ENCODE measurements at places on chromosomes 6 and 20.
A peak's percentile ranks its signal among the peaks of the same experiment; 100 is the strongest.

DNA sequence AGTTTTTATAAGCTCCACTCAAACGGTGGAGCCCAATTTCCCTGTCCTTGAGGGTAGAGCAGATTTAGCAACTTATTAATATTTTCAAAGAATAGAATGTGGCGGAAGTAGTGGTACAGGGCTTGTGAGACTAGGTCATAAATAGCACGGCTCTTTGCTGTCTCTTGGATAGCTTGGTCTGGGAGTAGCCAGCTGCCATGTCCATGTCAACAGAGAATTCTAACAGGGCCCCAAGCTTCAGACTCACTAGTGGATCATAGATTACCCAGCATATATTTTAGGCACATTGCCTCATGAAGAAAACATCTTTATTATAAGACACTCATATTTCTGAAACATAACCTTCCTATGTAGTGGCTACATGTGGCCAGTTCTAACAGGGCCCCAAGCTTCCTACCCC is 755.7 kb downstream of the HDGFL1 start:
- no peak for DNase-seq

GRCh38 chr6:127581576-127581975 is 4.6 kb downstream of the C6orf58 start:
- DNase-seq = peak; percentile 12

DNA sequence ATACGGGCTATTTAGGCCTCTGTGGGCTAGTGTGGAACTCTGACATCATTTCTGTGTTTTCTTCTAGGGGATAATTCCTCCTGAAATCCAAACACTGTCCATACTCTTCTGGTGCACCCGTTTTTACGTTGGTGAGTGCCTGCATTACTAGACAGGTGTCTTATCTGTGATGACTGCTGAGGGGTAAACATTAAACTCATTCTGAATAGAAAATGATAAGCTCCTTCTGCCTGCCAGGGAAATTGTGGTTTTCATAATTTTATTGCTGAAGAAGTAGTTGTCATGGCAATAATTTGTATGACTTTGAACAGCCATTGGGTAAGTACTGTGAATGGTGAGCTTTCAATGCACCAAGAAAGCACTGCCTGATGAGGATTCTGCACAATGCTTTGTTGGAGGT is 705.6 kb downstream of the UTRN start:
- DNase-seq = peak; percentile 37

- DNase-seq = no peak
These were observed 130.5 kb downstream of the WDR27 start for GRCh38 chr6:169571123-169571962.

GRCh38 chr6:15473741-15474161 is 189.1 kb downstream of the DTNBP1 start:
- no peak for DNase-seq

GRCh38 chr6:44397424-44398164 is 10.1 kb downstream of the CDC5L start:
- no peak for DNase-seq

DNA sequence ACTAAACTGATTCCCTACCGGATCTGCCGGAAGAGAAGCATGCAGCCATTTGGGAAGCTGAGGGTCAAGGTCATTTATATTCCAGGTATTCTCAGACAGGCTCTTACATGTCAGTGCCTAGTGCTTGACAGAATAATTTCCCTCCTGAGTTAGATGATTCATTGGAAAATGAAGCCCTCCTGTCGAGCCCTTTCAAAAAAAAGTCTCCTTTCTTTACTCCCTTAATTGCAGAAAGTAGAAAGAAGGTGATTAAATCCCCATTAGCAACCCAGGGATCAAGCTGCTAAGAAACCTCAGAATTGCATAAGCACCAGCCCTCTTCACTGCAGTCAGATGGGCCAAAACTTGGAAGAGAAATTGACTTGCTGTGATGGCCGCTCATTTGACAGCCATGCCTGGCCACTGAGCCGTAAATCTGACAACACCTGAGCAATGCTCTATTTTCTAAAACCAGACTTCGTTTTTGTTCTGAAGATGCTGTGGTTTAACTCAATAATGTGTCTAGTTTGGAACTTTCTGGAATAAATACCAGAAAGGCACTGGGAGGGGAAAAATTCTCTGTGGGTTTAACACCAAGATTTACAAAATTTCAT is 61.0 kb upstream of the ARMH2 start:
- no peak for DNase-seq

DNA sequence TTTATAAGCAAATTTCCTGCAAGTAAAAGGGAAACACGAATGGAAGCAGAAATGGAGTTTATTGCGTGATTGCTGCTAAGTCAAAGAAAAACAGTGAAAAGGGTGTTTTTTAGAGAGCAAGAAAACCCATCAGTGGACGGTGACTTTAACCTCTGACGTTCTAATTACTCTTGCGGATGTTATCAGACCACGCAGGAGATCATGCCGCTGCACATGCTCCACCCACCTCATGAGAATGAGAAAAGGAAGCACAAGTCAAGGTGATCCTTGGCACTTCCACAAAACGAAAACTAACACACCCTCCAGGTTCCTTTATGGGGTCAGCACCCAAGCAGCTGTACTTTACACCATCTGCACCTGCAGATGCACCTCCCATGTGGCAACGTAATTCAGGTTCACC is 45.0 kb downstream of the LYRM4 start:
- no peak for DNase-seq

DNA sequence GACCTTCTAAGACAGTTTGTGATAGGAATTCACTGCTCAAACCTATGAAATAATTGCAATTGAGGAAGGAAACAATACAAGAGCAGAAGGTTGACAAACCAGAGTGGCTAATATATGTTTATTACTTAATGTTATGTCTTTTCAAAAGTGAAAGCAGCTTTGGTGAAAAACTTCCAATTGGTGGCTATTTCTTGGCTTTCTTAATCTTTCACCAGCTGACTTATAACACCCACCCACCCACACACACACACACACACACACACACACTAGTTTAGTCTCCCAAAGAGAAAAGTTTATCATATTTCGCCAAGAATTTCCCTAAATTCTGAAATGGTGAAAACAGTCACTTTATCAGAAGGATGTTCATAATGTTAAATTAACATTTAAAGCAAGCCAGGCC is 583.5 kb downstream of the EYS start:
- no peak for DNase-seq

DNA sequence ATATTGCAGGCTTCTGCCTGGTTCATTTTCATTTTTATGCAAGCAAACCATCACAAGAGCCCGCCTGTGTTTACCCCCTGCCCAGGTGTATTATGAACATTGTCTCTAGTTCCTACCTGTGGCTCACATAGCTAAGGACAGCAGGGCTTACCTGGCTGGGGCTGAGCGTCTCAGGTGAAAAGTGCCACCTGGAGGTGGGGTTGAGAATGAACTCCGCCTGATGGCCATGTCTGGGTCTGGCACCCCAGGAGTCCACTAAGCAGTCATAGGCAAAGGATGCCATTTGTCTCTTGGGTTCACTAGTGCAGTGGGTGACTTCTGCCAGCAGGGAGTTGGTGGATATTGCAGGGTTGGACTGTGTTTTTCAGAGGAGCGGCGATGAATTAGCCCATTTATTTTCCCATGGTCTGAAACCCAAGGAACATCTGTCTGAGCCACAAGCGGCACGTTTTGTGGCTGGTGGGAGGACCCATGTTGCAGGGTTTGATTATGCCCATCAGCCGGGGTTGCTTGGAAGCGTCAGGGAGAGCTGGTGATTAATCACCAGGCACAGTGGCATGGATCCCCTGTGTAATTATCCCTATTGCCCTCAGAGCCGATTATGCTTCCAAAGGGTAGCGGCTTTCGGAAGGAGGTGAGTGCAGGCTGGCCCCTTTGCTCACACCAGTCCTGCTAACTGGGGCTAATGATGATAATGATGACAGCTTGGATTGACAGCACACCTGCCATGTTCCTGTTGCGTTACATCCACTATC is 92.1 kb downstream of the CDH26 start:
- no peak for DNase-seq

GRCh38 chr6:17178326-17178725 is 76.5 kb downstream of the STMND1 start:
- no peak for DNase-seq

DNA sequence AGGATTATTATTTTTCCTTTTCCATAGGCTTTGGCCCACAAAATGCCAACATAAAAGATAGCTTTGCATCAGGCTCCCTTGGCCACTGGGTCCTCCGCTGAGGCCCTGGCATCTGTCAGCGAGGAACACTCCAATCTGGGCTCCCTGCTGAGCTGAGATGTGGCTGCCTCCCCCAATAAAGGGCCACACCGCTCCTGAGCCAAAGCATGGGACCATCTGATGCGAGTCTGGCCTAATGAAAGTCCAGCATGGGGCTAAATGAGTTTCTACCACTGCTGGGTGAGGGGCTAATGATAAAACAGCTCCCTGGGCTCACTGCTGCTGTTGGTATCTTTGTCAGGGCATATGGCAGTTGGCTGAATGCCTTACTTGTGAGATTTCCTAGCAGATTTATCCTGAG is 817.5 kb upstream of the SLC35B3 start:
- no peak for DNase-seq

DNA sequence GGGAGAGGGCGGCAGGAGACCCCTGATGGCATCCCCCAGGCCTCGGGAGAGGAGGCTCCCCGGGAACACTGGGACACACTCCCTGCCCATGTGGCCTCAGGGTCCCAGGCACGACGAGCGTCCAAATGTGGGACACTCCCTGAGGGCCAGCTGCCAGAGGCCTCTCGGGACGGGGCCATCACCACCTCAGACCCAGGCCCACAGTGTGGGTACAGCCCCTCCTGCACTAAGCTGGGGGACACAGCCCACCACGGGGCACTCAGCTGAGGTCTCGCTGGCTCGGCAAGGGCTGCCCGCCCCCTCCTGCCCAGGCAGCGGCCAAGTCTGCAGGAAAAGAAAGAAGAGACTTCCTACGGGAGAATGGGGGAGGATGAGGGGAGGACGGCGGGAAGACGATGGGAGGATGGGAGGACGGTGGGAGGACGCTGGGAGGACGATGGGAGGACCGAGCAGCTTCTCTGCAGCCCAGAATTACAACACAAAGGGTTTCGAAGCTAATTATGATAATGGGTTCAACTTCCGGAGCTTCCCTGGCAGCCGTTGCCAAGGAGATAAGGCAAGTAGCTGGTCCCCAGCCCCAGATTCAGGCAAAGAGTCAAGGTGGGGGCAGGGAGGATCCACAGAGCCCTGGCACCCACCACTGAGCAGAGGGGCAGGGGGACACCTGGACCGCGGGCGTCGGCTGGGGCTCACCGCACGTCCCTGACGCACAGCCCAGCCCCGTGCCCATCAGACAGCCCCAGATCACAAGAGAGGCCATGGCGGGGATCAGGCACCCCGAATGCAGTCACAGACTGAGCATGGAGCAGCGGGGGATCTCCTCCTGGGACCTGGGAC is 17.5 kb downstream of the KCNQ2 start:
- DNase-seq = no peak

DNA sequence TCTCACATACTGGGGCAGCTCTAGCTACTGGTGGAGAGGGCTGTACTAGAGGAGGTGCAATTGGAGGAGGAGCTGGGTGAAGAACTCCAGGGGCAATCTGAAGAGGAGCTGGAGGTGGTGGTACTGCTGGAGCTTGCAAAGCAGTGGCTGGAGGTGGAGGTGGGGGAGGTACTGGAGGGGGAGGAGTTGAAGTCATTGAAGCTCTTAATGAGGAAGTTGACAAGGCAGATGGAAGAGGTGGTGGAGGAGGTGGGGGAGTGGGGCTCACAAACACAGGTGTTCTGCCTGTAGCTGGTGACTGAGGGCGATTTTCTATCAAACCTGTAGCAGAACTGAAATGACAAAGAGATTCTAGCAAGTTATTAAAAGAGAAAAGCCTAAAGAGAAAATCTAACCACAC is 77.6 kb downstream of the WASF1 start:
- no peak for DNase-seq

DNA sequence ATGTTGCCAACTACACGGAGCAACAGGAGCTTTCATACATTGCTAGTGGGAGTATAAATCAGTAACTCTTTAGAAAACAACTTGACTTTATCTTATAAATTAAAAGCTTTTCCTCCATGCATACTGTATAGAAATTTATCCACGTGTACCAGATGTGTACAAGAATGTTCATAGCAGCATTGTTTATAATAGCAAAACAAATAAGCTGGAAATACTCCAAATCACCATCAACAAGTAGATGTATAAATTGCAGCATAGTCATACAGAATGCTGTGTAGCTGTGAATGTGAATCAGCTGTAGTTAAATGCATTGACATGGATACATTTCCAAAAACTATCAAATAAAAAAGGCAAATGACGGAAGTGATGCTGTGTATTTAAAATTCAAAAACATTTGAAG is 6.0 kb downstream of the PSMF1 start:
- DNase-seq = no peak

DNA sequence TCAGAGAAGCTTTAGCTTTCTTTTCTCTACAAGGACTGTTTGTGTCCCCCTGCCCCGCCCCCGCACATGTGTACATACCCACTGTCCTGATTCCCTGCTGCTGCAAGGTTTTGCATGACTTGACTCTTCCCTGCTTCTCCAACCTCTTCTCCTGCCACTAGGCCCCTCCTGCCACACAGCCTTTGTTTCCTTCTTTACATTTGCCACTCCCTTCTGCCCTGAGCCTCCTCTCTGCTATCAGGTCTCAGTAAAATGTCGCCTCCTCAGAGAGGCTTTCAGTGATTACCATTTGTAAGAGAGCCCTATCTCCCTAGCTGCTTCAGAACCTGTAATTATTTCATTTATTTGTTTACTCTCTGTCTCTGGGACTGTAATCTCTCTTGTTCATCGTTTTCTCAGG is 56.4 kb upstream of the VSTM2L start:
- no peak for DNase-seq

DNA sequence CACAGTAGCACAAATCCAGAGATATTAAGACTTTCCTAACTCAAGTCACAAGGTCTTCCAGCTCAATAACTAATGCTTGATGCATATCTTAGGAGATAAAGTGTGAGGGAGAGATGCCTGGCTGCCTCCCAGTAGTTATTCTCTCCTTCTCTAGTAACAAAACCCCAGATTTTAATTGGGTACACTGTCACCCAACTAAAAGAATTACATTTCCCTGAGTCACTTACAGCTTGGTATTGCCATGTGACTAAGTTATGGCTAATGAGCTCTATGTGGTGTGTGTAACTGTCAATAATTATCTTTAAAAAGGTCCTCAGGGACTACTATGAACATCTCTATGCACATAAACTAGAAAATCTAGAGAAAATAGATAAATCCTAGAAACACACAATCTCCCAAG is 32.0 kb downstream of the KIF6 start:
- DNase-seq = no peak

DNA sequence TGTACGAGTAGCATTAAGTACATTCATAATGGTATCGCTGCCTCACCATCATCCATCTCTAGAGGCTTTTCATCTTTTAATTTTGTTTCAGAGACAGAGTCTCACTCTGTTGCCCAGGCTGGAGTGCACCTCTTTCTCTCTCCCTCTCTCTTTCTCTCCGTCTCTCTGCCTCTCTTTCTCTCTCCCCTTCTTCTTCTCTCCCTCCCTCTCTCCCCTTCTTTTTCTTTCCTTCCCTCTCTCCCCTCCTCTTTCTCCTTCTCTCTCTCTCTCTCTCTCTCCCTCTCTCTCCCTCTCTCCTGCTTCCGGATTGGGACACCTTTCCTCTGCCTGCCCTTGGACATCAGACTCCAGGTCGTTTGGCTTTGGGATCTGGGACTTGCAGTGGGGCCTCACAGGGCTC is 17.6 kb upstream of the TAF4 start:
- no peak for DNase-seq

DNA sequence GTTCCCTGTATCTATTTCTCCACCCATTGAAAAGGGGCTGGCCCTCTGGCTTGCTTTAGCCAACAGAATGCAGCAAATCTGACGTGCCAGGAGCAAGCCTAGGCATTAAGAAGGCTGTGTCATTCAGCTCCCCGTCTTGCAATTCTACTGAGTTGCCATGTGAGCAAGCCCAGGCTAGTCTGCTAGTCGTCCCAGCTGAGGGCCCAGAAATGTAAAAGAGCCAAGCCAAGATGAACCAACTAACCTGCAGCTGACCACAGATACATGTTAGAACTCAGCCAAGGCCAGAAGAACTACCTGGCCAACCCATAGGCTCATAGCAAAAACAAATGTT is 30.1 kb downstream of the PREP start:
- DNase-seq = no peak

Measured in NCI-H226 (cell line).